NCI-H187 treated with DMSO at 0.1 percent for 48 hours (cell line): ENCODE measurements at places on chromosomes 16 and 17.
A peak's percentile ranks its signal among the peaks of the same experiment; 100 is the strongest.

DNA sequence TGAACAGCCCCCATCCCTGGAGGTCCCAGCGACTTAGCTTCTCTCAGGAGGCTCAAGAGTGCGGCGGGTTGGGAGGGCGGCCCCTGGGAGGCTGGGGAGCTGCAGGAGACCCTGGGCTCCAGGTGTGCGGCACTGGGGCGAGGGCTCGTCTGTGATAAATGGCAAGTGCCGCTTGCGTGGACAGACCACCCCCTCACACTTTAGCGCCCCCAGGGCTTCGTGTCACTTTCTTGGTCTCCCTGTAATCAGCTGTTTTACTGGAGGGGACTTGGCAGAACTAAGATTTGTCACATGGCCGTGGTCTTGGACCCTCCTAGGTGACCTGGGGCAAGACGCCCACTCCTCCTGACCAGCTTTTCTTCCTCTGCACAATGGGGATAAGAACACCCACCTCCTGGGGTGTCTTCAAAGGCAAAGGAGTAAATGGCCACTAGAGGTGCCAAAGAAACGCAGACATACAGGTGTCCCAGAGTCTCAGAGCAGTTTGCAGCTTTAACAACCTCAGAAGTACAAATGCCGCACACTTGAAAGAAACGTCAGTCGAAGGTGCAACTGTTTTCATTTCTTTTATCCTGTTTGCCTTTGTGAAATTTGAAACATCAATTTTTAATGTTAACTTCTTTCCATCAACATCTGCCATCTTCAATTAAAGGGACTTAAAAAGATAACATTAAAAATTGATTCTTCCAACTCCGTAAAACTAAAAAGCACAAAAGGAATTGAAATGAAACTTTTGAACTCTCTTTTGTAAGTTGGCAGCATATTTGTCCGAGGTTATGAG is 946 bp downstream of the OSGIN1 start:
- DNase-seq, result no peak

DNA sequence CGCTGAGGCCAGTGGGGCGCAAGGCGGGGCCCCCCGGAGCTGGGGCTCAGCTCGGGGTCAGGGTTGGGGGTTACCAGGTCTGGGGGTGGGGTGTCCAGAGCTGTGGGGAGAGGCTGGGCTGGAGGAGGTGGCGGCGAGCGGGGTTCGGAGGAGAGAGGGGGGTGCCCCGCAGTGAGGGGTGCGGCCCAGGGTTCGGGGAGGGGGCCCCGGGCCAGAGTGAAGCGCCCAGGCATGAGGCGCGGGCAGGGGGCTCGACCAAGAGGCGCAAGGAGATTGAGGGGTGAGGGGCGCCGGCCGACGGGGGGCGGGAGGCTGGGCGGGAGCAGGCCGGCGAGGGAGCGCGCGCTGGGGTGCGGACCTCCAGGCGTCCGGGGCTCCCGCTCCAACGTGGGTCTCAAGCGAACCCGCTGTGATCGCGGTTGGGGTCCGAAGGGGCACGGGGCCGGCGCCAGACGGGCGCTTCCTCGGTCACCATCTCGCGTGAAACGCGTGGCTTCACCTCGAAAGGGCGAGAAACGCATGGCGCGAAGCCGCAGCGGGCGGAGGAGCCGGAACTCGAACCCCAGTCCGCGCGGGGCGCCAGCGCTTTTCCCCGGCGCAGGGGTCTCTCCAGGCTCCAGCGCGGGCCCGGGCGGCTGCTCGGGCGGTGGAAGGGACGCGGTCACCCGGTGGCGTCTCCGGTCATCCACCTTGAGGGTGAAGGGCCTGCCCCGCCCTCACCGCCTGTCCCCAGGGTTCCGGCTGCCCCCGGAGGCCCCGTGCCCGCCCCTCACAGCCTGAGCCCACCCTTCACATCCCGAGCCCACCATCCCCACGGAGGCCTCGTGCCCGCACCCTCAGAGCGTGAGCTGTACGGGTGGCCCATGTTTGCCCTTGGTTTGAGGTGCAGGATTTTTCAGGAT is 846 bp downstream of the CPNE7 start:
- no peak for DNase-seq

DNA sequence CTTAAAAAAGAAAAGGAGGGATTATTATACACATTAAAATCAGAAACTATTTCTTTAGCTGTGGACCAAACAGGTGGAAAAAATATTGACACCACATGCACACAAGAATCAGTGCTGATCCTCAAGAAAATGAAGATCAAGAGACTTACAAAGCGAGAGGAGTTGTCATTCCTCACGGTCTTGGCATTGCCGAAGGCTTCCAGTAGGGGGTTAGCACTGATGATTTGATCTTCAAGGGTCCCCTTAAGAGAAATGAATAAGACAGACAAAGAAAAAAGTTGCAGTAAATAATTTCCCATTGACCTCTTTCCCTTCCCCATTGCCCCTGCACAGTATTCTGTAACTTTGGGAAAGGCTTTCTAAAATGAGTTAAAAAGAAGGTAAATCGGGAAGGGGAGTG is 6.0 kb downstream of the MYH4 start:
- no peak for DNase-seq

DNA sequence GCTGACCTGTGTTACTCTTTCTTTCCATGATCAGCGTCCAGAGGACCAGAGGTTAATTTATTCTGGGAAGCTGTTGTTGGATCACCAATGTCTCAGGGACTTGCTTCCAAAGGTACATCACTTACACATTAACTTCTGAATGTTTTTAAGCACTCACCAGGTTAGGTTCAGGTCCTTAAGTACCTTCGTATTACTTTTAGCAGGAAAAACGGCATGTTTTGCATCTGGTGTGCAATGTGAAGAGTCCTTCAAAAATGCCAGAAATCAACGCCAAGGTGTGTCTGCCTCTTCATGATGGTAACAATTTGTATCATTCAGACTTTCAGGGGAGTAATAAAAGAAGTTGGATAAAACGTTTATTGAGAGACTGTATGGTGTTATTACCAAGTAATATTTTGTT is 3.3 kb downstream of the HERPUD1 start:
- no peak for DNase-seq

- DNase-seq, result no peak
These were observed 2.3 kb upstream of the ANKRD40 start for GRCh38 chr17:50710025-50710424.

GRCh38 chr16:17125671-17126070 is 345.1 kb downstream of the XYLT1 start:
- no peak for DNase-seq

DNA sequence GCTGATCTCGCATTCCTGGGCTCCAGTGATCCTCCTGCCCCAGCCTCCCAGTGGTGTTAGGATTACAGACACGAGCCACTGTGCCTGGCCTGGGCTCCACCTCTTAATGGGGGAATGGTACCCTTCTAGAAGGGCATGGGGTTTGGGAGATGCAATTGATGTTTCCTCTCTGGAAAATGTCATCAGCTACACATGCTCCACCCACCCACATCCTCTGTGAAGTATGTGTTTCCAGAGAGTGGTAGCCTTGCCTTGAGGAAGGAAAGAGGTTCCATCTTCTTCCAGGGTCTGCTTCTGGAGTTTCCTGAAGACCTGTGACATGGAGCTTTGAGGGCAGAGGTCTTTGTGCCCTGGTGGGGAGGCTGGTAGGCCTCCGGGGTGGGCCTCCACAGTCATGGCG is 45.2 kb upstream of the GSE1 start:
- no peak for DNase-seq

DNA sequence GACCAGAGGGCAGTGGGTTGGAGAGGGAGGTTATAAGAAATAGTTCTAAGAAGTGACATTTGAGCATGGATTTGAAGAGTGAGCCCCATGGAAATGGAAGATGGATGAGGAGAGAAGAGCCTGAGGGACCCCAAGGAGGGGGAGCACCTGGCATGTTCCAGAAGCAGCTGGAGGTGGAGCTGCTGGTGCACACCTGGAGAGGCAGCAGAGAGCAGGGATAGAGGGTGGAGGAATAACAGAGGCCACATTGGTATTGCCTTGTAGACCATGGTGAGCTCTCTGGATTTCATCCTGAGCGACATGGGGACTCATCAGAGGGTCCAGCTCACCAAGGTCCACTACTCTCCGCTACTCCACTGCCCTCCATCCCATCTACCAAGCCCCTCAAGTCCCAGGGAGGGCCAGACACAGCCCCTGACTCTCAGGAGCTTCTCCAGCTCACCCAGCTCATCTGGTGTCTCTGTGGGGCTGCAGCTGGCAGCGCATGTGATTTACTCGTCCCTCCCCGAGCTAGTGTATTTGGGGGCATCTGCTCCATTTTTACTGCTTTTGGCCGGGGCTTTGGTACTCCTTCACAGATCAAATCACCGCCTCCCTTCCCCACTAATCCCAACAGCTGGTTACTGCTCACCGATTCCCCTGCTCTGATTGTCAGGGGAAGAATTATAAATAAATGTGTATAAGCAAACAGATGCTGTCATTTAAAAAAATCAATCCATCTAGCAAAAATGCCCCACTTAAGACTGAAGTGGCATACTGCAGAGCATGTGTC is 22.1 kb upstream of the KDM8 start:
- DNase-seq, result no peak

GRCh38 chr16:52597772-52598483 is 51.0 kb upstream of the TOX3 start:
- DNase-seq, result peak; percentile 42

- DNase-seq, result no peak
These were observed 413.0 kb downstream of the CPPED1 start for GRCh38 chr16:12390644-12391043.

- DNase-seq, result no peak
These were observed 264.6 kb downstream of the HS3ST3A1 start for GRCh38 chr17:13337151-13337550.

DNA sequence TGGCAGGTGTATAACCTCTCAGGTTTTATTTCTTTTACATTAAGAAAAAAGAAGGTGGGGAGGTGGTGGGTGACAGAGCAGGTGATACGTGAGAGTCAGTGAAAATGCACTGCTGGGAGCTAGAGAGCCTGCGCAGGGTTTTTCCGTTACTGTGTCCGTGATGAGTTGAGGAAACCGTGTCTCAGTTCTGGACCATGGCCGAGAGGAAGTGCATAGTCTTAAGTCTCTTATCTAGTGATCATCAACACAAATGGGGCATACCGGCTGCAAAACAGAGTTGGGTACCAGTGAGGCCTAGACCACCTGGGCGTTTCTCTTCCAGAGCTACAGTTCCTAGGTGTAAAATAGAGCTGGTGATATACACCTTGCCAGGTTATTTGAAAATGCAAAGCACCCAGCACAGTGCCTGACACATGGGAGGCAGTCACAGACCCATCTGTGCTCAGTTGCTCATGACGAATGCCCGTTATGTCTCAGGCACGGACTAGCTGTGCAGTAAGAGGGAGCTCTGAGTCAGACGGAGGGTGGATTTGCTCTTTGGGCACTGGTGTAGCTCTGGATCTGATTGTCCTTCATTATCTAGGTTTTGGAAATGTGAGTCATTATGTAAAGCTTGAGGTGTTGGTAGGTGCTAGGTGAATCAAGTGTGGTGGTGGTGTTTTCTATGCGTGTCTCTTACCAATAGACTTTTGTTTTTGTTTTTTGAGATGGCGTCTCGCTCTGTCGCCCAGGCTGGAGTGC is 60.9 kb downstream of the RPTOR start:
- DNase-seq, result no peak

DNA sequence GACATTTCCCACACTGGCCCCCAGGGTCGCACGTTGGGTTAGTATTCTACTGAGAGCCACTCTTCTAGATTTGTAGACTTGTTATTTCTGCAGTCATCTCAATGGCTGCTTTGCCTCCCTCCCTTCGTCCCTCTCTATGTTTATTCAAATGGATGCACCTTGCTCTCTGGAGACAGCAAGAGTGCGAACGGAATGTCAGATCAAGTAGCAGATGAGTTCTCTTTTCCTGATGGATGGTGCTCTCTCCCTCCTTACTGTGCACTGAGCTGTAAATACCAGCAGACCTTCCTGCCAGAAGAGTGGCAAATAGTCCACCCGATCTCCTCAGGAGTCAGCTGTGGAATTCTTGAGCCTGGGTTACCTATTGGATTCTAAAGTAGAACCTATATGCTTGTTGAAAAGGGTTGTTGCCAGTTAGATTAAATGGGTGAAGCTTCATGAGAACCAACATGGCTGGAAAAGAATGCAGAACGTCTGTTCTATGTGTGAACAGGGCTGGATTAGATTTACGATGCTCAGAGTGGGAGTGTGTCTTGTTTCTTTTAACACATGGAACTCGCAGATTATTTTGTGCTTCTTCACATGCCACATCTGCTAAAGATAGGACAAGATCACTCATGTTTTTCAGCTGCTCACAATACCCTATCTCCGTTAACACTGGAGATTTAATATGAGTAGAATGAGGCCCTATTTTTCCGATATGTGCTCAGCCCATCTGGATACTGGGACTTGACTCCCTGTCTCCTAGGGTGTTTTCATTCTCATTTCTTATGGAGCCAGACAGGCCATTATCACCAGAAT is 6.1 kb downstream of the GNAO1 start:
- peak; percentile 36 for DNase-seq

DNA sequence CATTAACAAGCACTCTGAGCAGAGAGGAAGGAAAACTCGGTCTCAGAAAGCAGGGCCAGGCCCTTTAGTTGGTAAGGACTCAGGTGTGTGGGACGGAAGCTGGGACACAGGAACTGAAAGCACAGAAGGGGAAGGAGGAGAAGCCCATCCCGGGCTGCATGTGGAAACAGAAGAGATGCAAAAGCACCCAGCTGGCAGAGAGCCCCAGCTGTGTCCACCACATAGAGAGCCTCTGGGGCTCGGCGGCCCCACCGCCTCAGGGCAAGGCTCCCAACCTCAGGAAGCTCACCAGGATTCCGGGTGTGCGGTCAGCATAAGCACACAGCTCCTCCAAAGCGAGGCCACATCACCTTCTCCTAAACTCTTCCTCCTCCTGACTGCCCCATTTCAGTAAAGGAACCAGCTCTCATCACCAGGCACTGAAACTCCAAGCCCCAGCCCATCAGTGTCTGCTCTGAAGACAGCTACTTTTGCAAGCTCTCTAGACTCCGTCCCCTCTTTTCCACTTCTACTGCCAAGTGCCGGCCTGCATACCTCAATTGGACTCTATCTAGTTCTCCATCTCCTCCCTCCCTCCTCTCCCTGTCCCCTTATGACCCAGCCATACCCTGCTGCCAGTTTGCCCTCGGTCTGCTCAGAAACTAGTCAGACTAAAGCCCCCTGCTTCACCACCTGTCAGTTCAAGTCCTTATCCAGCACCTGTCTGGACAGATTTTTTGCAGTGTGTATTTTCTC is 6.0 kb downstream of the ST3GAL2 start:
- no peak for DNase-seq

GRCh38 chr17:81459224-81459623 is 53.4 kb downstream of the ACTG1 start:
- no peak for DNase-seq

GRCh38 chr17:17716837-17717523 is 35.7 kb downstream of the RAI1 start:
- no peak for DNase-seq

- DNase-seq, result no peak
These were observed 290.4 kb downstream of the MAP2K6 start for GRCh38 chr17:69704935-69705334.

GRCh38 chr17:7237761-7238419 is 1.4 kb downstream of the PHF23 start:
- no peak for DNase-seq

DNA sequence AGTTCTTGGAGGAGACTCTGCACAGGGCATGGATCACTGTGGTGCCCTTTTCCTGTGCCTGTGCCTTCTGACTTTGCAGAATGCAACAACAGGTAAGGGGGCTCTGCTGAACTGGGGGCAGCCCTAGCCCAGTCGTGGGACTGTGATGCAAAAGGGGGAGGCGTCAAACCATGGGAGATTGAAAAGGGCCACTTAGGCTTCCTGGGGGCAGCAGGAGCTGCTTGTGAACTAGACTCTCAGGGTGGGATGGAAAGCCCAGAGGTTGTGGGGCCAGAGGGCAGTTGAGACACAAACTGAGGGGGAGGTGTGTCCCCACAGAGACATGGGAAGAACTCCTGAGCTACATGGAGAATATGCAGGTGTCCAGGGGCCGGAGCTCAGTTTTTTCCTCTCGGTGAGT is 19.6 kb downstream of the ADGRG5 start:
- no peak for DNase-seq
